ENCODE measurements at places on chromosomes 7 and 10. TPM values are rescaled to one million over a fixed set of nuclear protein-coding genes. Genes with fewer than 3 reads are reported as not detected.

Gene CNNM1
- total RNA-seq = 0.62 TPM

Gene LAMB1
- 245 TPM for total RNA-seq

Gene SLC29A4
- total RNA-seq = 6.5 TPM

Gene TBRG4
- total RNA-seq = 84.3 TPM

Gene STEAP2
- 5.2 TPM for total RNA-seq

Gene PKD2L1
- total RNA-seq = not detected

Gene CNTNAP2
- 15.1 TPM for total RNA-seq

Gene CRYGN
- total RNA-seq = 0.84 TPM

Gene TNKS2
- total RNA-seq = 58.1 TPM

Gene LIPN
- not detected for total RNA-seq

GRCh38 chr10:28125701-28126100 is 126.8 kb upstream of the ODAD2 start:
- DNase-seq = no peak

DNA sequence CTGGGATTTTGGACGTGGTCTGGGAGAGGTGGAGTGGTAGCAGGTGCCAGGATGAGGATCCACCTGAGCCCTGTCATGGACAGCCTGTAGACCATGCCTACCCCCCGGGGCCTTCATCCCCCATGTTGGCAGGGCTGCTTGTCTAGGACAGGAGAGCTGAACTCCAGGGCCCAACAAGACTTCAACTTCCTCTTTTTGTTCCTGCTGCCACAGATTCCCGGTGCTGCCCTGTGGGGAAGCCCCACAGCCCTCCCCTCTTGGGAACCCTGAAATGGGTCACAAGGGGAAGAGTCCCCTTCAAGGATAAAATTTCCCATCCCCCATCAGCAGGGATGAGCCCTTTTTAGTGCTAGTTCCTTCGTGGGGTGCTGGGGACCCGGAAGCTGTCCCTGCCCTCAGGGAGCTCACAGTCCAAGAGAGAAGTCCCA is 1.3 kb upstream of the CUEDC2 start:
- DNase-seq = no peak

DNA sequence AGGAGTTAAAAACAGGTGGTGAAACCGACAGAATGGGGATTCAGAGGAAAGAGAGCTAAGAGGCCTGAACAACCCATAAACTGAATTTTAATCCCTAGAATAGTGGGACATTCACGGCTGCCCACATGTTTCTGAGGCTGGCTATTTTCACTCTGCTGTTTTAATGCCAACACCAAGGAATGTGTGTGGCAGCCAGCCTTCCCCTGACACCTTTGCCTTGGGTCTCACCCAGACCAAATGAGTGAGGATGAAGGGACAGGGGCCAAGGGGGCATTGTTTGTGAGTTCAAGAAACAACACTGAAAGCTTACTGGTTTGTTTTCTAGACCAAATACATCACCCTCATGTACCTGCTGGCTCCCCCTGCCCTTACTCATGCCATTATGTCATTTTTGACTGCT is 164.3 kb downstream of the JAZF1 start:
- DNase-seq = no peak

DNA sequence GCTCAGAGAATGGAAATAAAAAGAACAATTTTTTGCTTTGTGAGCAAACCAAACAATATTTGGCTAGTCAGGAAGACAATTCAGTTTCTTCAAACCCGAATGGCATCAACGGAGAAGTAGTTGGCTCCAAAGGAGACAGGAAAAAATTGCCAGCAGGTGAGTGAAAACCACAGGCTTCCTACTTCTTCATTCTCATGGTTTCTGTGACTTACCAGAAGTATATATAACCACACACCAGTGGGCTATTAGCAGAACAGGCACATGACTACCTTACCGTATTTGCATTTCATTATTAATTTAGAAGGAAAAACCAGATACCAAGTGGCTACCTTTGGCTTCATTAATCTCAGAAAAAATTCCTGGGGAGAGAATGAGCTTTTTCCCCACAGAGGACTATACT is 8.8 kb downstream of the TDRD1 start:
- DNase-seq = no peak

GRCh38 chr10:60288256-60288655 is 101.4 kb downstream of the ANK3 start:
- DNase-seq = no peak

- DNase-seq = no peak
Observed at GRCh38 chr7:945556-946255, 8.8 kb downstream of the ADAP1 start.

- no peak for DNase-seq
Observed at GRCh38 chr10:1050554-1050953, 1.6 kb upstream of the IDI1 start.

DNA sequence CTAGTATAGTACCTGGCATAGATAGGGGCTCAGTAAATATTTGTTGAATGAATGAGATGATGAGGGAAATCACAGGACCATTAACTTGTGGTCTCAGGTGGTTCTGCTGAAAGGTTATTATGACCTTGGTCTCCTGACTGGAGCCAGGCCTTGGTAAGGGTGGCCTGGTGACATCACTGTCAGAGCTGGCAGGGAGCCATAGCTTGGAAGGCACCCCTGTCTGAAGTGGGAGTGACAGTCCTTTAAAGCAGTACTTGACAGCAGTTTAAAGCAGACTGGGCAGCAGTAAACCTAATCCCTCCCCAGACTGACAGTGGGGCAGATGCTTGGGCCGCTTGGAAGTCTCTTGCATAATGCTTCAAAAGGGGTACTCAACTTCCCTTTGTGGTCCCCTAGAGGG is 13.4 kb downstream of the DPCD start:
- DNase-seq = no peak

DNA sequence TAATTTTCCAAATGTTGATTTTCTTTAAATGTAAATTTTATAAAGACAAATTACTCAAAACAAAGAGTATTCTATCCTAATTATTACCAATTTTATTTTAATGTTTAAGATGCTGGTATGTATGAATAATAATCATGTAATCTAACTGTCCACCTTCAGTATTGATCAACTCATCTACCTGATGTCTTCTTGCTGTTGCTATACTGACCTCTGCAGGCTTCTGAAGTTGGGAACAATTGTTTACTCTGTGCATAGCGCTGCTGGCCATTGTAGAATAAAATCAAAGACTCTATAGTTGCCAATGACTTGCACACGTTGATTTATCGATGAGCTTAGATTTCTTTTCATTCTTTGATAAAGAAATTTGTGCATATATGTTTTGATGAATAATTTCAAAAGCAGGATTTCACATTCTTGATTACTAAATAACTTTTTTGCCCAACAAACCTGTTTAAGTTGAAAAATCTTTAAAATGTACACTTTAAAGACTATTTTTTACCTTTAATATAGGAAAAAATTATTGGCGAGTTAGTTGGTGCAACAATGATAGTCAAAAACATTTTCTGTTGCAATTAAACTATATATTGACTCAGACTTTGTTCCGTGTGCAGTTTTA is 282.3 kb downstream of the TFEC start:
- DNase-seq = no peak

DNA sequence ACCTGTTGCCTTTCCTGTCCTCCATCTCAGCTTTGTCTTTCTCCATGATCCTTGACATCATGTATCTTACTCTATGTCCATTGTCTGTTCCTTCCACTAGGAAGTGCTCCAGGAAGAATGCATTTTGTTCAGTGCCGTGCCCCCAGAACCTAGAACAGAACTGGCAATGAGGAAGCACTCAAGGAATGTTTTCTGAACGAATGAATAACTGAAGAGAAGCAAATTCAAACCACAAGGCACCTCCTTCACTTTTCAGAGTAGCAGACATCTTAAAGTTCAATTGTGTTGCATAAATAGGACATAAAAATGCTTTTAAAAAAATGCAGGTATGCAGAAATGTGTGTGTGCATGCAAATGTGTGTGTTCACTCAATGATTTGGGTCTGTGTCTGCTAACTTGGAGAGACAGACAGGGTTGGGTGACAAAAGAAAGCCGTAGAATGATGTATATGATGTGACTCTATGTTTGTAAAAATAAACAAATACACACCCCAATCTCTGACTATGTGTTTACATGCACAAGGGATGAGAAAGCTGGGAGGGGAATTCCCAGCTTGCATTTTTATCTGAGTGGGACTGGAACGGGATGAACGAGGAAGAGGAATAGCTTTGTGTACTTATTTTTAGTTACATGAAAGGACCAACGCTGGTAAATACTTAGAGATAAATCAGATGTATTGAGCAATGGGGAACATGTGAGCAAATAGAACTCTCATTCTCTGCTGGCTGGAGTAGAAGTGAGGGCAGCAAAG is 237.7 kb downstream of the FANK1 start:
- no peak for DNase-seq

GRCh38 chr10:17236468-17237148 is 8.6 kb downstream of the VIM start:
- no peak for DNase-seq

GRCh38 chr10:103699611-103700435 is 155.6 kb downstream of the SH3PXD2A start:
- DNase-seq = no peak

- no peak for DNase-seq
Observed at GRCh38 chr7:15096853-15097252, 194.3 kb upstream of the DGKB start.

DNA sequence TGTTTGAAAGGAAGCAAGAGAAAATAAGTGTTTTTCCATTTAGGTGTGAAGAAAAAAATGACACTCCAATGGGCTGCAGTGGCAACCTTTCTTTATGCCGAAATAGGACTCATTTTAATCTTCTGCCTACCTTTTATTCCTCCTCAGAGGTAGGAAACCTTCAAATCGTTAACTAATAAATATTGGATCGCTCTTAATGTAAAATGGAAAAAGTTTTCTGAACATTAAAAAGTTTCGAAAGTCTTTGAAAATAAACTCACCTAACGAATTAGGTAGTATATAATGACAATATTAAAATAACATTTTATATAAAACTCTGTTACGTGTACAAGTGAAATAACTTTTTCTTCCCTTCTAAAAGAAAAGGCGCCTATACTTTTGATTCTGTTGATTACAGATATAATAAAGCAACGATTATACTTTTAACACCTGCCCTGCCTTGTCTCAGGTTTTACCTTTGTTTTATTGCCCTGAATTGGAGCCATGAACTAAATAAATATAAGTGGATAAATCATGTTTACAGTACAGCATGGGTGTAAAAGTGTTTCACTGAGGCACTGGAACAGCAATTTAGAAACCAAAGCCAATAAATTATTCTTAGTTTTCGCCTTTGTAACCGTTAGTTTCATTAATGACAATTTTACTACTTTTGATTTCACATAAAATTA is 804 bp downstream of the BCAP29 start:
- DNase-seq = no peak

DNA sequence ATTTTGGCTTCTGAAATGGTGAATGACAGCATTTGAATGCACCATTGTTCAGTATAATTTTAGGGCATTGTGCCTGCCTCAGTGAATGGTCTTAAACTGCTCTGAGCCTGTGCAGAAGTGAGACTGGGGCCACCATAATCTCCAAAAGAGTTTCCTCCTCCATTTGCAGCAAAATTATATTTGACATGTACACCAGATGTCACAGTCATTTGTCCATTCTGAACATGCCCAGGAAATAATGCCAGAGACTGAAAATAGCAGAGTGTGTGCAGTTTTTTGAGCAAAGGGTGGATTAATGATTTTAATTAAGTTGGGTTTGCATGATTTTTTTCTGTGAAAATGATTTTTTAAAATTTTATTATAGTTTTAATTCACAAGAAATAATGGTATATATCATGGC is 26.4 kb upstream of the SLC35B4 start:
- no peak for DNase-seq

GRCh38 chr7:155466814-155467733 is 9.1 kb downstream of the EN2 start:
- DNase-seq = no peak

- no peak for DNase-seq
Observed at GRCh38 chr7:8200316-8200715, 61.7 kb downstream of the ICA1 start.

DNA sequence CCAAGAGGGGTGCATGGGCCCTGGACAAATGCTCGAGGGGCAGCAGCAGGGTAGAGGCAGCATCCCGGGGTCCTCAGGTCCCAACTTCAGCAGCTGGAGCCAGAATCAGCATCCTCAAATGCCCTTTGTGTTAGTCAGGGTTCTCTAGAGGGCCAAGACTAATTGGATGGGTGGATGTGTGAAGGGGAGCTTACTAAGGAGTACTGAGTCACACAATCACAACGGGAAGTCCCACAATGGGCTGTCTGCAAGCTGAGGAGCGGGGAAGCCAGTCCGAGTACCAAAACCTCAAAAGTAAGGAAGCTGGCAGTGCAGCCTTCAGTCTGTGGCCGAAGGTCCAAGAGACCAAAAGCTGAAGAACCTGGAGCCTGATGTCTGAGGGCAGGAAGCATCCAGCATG is 162.9 kb upstream of the TCERG1L start:
- DNase-seq = no peak

DNA sequence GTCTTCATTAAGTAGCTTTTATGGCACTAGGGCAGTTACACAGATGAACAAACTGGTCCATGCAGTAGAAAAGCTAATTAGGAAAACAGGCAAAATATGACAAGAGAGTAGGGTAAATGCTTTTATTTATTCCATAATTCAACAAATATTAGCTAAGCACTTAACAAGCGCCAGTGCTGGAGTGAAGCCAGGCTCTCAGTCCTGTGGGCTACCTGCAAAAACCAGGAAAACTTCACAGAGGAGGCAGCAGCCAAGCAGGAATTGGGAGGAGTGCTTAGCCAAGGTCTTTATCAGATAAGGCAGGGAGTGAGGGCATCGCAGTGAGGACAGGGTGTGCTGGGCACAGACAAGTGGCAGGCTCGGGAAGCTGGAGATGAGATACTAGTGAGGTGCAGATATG is 4.9 kb upstream of the KAT6B start:
- DNase-seq = no peak

Measured in kidney epithelial cell (primary cell).